ENCODE measurements at places on chromosomes 12 and 14. TPM values are rescaled to one million over a fixed set of nuclear protein-coding genes. Genes with fewer than 3 reads are reported as not detected.

GRCh38 chr14:25250516-25250915 lies 200.6 kb upstream of the STXBP6 start:
- no peak overlapping the region for H3K27ac ChIP-seq
- DNase-seq = no peak
- H3K36me3 ChIP-seq = no peaks in the 10 kb centered on the region
- H3K27me3 ChIP-seq = peaks cover 4% of the 10 kb centered on the region
- no peak overlapping the region for H3K4me3 ChIP-seq

GRCh38 chr12:104385510-104385909 lies 71.2 kb upstream of the CHST11 start:
- no peak overlapping the region for H3K27ac ChIP-seq
- no peaks in the 10 kb centered on the region for H3K36me3 ChIP-seq
- no peak overlapping the region for H3K4me3 ChIP-seq
- H3K4me1 ChIP-seq = peaks cover 5% of the 10 kb centered on the region
- no peaks in the 10 kb centered on the region for H3K27me3 ChIP-seq

GRCh38 chr14:34437729-34438080 lies 24.3 kb downstream of the SPTSSA start:
- no peak overlapping the region for H3K27ac ChIP-seq
- no peaks in the 10 kb centered on the region for H3K4me1 ChIP-seq
- no peak for DNase-seq

GRCh38 chr12:57110104-57111030 lies 795 bp downstream of the STAT6 start:
- peak; percentile 77 for DNase-seq
- H3K4me3 ChIP-seq = peak overlapping the region; percentile 47
- H3K36me3 ChIP-seq = no peaks in the 10 kb centered on the region
- peaks cover 15% of the 10 kb centered on the region for H3K27me3 ChIP-seq

GRCh38 chr12:82510386-82510785 lies 152.1 kb downstream of the METTL25 start:
- H3K4me1 ChIP-seq = no peaks in the 10 kb centered on the region
- no peak overlapping the region for H3K4me3 ChIP-seq
- no peak overlapping the region for H3K27ac ChIP-seq
- H3K36me3 ChIP-seq = no peaks in the 10 kb centered on the region
- no peaks in the 10 kb centered on the region for H3K27me3 ChIP-seq

DNA sequence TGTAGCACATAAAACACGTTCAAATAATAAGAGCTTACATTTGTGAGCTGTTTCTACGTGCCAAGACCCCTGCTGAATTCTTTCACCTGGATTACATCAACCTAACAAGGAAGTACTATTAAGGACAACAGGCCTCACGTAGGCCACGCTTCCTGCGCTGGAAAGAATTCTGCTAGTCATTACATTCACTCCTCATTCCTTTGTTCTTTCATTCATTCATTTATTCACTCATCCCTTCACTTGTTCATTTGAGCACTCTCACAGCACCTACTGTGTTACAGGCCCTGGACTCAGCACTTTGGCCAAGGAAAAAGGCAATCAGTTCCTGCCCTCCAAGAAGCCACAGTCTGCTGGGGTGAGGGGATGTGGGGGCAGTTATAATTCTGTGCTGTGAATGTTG lies 28.2 kb downstream of the TESC start:
- peaks cover 3% of the 10 kb centered on the region for H3K27me3 ChIP-seq
- no peak for DNase-seq
- H3K36me3 ChIP-seq = no peaks in the 10 kb centered on the region
- H3K27ac ChIP-seq = no peak overlapping the region

GRCh38 chr12:30763053-30763452 lies 8.3 kb upstream of the CAPRIN2 start:
- no peaks in the 10 kb centered on the region for H3K4me1 ChIP-seq
- H3K4me3 ChIP-seq = no peak overlapping the region
- H3K36me3 ChIP-seq = no peaks in the 10 kb centered on the region
- no peak for DNase-seq
- no peak overlapping the region for H3K27ac ChIP-seq
- no peaks in the 10 kb centered on the region for H3K27me3 ChIP-seq

DNA sequence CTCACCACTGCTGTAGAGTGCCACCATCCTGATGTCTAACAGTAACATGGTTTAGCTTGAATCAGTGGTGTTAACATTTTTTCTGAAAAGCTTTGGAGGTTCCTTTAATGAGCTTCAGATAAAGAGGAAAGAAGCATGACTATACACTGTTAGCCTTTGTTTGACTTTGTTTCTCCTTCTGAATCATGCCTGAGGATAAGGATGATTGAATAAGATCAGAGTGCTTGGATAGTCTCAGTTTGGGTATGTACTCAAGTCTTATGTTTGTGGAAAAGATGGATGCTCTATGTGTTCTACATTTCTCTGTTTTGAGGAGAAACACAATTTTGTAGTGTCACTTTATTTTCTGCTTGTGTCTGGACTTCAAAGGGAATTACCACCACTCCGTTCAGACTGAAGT lies 42.0 kb downstream of the GPATCH2L start:
- no peaks in the 10 kb centered on the region for H3K27me3 ChIP-seq
- no peak overlapping the region for H3K4me3 ChIP-seq
- H3K4me1 ChIP-seq = no peaks in the 10 kb centered on the region
- no peak overlapping the region for H3K27ac ChIP-seq
- no peak for DNase-seq
- peaks cover 53% of the 10 kb centered on the region for H3K36me3 ChIP-seq

DNA sequence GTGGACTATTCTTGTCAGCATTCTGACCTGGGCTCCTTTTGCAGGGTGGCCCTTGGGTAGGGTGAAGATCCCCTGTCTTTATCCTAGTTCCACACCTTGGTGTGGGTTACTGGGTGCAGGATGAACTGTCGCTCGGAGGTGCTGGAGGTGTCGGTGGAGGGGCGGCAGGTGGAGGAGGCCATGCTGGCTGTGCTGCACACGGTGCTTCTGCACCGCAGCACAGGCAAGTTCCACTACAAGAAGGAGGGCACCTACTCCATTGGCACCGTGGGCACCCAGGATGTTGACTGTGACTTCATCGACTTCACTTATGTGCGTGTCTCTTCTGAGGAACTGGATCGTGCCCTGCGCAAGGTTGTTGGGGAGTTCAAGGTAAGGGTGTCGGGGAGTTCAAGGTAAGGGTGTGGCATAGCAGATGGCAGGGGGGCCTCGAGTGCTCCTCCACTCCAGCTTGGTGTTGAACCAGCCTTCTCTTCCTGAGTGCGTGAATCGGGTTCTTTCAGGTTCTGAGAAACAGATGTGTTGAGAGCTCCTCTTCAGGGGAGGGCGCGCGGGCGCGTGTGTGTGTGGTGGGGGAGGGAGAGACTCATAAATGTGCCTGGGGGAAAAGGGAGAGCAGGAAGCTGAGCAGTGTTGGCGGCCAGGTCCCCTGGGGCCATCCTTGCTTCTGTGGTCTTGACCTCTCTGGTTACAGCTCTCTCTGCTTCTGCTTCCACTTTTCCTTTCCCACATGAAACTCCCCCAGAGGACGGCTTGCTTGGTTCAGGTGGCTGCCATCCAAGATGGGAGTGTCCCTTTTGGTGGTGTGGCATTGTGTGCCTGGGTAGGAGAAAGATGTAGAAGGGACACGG lies 4.0 kb downstream of the ATG101 start:
- H3K27ac ChIP-seq = no peak overlapping the region
- no peaks in the 10 kb centered on the region for H3K27me3 ChIP-seq
- DNase-seq = peak; percentile 71

DNA sequence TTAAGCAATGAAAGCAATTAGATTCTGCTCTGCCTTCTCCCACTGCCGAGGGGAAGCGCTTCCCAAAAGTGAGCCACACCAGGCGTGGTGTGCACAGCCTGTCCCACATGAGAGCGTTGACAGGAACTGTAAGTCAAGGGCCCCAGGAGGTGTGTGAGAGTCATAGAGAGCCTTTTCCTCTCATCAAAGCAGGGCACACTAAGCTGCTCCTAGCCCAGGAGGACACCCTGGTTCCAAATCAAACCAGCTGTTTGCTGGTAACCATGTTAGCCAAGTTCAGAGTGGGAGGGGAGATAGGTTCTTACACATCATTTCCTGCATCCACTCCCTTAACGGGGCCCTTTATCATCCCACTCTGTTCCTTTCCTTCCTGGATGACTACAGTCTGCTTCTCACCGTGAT lies 98.3 kb downstream of the SPTSSA start:
- peaks cover 14% of the 10 kb centered on the region for H3K4me1 ChIP-seq
- no peak overlapping the region for H3K4me3 ChIP-seq
- H3K36me3 ChIP-seq = no peaks in the 10 kb centered on the region
- no peak overlapping the region for H3K27ac ChIP-seq

DNA sequence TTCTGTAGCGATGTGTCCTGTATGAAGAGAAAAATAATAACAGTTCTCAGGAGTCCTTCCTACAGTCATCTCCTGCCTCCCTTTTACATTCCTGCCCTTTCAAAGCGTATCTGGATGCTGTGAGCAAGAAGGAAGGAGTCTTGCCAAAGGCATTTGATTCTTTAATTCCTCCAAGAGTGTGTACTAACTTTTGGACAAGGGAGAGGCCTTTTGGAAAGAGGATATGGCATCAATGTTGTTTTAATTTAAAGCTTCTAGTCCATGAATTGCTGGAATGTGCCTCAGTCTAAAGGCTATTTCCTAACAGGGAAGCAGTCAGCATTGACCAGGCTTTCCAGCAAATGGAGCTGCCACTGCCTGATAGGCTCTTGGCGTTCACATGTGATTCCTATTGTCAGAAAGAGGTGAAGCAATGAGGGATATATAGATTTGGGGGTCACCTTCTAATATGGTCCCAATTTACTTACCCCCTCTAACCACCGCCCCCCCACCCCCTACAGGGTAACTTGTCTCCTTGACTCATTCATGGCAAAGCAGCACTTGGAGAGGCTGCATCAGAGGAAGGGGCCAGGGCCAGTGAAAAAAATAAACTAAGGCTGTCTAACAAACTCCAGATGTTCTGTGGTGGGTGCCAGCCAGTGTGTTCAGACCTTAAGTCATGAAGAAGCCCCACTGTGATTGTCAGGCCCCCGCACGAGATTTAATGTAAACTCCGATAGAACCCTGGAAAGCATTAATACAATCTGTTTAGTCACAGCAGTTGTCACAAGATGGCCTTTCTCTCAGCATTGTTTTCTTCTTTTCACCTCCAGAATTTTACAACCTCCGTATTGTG lies 220.3 kb downstream of the FBXL14 start:
- peaks cover 3% of the 10 kb centered on the region for H3K36me3 ChIP-seq
- no peaks in the 10 kb centered on the region for H3K4me1 ChIP-seq
- no peak overlapping the region for H3K27ac ChIP-seq
- H3K4me3 ChIP-seq = no peak overlapping the region

DNA sequence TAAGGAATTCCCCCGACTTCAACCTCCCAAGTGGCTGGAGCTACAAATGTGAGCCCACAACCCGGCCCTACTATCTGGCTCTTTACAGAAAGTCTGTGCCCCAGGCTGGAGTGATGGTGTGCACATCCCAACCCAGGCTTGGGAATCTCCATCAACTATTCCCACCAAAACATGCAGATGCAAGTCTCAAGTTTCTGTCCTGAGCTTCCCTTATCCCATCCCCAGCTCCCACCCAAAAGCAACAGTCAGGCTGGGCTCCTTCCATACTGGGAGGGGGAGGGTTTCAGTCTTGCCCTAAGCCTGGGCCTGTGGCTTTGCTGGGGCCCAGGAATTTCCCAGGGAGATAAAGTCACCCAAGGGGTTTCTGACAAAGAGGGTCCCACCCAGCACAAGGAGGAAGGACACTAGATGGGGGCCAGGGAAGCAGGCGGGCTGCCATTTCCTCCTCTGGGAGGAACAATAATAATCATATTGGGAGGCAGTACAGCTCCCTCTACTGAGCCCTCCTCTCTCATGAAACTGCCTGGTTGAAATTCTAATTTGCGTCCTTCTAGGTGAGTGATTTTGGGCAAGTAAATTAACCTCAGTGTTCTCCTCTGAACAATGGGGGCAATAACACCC lies 8.0 kb downstream of the SLC8B1 start:
- DNase-seq = no peak
- no peak overlapping the region for H3K4me3 ChIP-seq
- H3K4me1 ChIP-seq = no peaks in the 10 kb centered on the region
- H3K27me3 ChIP-seq = no peaks in the 10 kb centered on the region

DNA sequence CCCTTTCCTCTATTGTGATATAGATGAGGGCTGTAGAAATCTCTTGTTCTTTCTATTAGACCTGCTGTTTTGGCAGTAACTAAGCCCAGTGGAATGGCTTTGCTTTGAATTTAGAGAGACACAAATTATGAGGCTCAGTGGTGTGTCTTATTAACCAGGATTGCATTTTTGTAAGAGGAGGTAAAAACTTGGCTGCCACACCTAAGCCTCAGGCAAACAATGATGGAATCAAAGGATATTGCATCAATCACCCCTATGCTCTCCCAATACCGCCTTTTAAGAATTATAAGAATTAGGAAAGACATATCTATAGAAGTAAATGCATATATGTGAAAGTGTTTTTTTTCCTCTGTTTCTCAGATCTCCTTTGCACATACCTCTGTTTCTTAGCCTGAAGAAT lies 63.3 kb downstream of the ACSS3 start:
- H3K27me3 ChIP-seq = no peaks in the 10 kb centered on the region
- H3K4me1 ChIP-seq = no peaks in the 10 kb centered on the region
- H3K36me3 ChIP-seq = no peaks in the 10 kb centered on the region
- no peak for DNase-seq

- H3K4me3 ChIP-seq = peak overlapping the region; percentile 14
- no peak for DNase-seq
- H3K27me3 ChIP-seq = no peaks in the 10 kb centered on the region
These were observed 159.1 kb upstream of the RTL1 start for GRCh38 chr14:101062601-101063000.

- DNase-seq = peak; percentile 70
- H3K27me3 ChIP-seq = no peaks in the 10 kb centered on the region
- no peak overlapping the region for H3K27ac ChIP-seq
- H3K4me1 ChIP-seq = no peaks in the 10 kb centered on the region
These were observed 58.3 kb upstream of the EEA1 start for GRCh38 chr12:92987362-92987761.

- DNase-seq = peak; percentile 63
- peak overlapping the region; percentile 85 for H3K27ac ChIP-seq
- H3K4me1 ChIP-seq = peaks cover 14% of the 10 kb centered on the region
- H3K27me3 ChIP-seq = no peaks in the 10 kb centered on the region
- H3K36me3 ChIP-seq = peaks cover 22% of the 10 kb centered on the region
These were observed 847 bp downstream of the MMP14 start for GRCh38 chr14:22837114-22837749.

DNA sequence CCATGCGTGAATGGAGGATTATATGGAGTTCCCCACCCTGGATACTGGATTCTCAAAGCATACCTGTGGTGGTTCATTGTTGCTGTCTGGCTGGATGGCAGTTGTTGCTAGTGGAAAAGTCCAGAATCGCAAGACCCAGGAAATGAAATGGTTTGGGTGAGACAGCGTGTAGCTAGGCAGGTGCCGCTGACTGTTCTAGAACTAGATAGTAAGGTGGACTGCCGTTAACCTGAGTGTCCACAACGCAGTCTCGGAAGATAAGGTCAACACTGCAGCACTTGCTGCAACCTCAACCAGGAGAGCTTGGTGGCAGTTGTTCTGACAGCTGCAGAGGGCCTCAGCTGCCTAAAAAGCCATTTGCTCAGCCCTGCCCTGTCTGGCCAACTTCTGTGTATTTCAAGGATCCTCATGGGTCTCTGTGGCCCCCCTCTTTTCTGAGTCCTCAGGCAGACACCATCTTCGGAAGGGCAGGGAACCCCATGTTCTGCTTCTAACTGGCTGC lies 15.5 kb upstream of the IRF2BPL start:
- H3K4me1 ChIP-seq = peaks cover 59% of the 10 kb centered on the region
- no peaks in the 10 kb centered on the region for H3K36me3 ChIP-seq
- H3K4me3 ChIP-seq = peak overlapping the region; percentile 22
- peak overlapping the region; percentile 95 for H3K27ac ChIP-seq
- H3K27me3 ChIP-seq = no peaks in the 10 kb centered on the region
- DNase-seq = peak; percentile 77

The TMEM132D gene
- total RNA-seq = 0.23 TPM

The GPR162 gene
- total RNA-seq = 2.2 TPM

The GATC gene
- 31.4 TPM for total RNA-seq

The CLEC2A gene
- total RNA-seq = not detected

The FSCB gene
- not detected for total RNA-seq

The OTOGL gene
- 0.10 TPM for total RNA-seq

The SERPINA9 gene
- total RNA-seq = not detected

The MGP gene
- total RNA-seq = 3.2 TPM
